T-helper 17 cell (primary cell): ENCODE measurements at places on chromosomes 1 and 21. TPM values are rescaled to one million over a fixed set of nuclear protein-coding genes. Genes with fewer than 3 reads are reported as not detected.

- peak overlapping the region; percentile 45 for H3K4me3 ChIP-seq
- H3K36me3 ChIP-seq = peaks cover 2% of the 10 kb centered on the region
- no peak for DNase-seq
Observed at GRCh38 chr21:33128538-33128937, 58.6 kb downstream of the OLIG1 start.

- DNase-seq = no peak
- peaks cover 20% of the 10 kb centered on the region for H3K4me1 ChIP-seq
- peak overlapping the region; percentile 21 for H3K4me3 ChIP-seq
- peaks cover 4% of the 10 kb centered on the region for H3K36me3 ChIP-seq
Observed at GRCh38 chr1:40981691-40982448, 2.4 kb downstream of the CTPS1 start.

- DNase-seq = no peak
- no peak overlapping the region for H3K27ac ChIP-seq
- H3K27me3 ChIP-seq = no peaks in the 10 kb centered on the region
- peaks cover 22% of the 10 kb centered on the region for H3K4me1 ChIP-seq
Observed at GRCh38 chr1:91594383-91595055, 93.9 kb downstream of the CDC7 start.

GRCh38 chr1:117803318-117803717, 126.1 kb downstream of the GDAP2 start:
- DNase-seq = no peak
- H3K36me3 ChIP-seq = no peaks in the 10 kb centered on the region
- peaks cover 39% of the 10 kb centered on the region for H3K27me3 ChIP-seq
- H3K27ac ChIP-seq = no peak overlapping the region
- no peaks in the 10 kb centered on the region for H3K4me1 ChIP-seq

GRCh38 chr21:15560383-15561056, 169.3 kb upstream of the USP25 start:
- H3K27me3 ChIP-seq = peaks cover 37% of the 10 kb centered on the region
- H3K27ac ChIP-seq = no peak overlapping the region
- peaks cover 2% of the 10 kb centered on the region for H3K36me3 ChIP-seq
- DNase-seq = no peak
- no peaks in the 10 kb centered on the region for H3K4me1 ChIP-seq
- H3K4me3 ChIP-seq = no peak overlapping the region

GRCh38 chr1:205455581-205456382, at the start of gene BLACAT1:
Gene BLACAT1, minus strand, starts transcription at chr1:205456045.
- H3K4me3 ChIP-seq = peak within 1 kb of the TSS; percentile 87
- peak within 1 kb of the TSS; percentile 57 for H3K27ac ChIP-seq
- DNase-seq = no peak
- peaks cover 17% of the 10 kb centered on the region for H3K4me1 ChIP-seq

DNA sequence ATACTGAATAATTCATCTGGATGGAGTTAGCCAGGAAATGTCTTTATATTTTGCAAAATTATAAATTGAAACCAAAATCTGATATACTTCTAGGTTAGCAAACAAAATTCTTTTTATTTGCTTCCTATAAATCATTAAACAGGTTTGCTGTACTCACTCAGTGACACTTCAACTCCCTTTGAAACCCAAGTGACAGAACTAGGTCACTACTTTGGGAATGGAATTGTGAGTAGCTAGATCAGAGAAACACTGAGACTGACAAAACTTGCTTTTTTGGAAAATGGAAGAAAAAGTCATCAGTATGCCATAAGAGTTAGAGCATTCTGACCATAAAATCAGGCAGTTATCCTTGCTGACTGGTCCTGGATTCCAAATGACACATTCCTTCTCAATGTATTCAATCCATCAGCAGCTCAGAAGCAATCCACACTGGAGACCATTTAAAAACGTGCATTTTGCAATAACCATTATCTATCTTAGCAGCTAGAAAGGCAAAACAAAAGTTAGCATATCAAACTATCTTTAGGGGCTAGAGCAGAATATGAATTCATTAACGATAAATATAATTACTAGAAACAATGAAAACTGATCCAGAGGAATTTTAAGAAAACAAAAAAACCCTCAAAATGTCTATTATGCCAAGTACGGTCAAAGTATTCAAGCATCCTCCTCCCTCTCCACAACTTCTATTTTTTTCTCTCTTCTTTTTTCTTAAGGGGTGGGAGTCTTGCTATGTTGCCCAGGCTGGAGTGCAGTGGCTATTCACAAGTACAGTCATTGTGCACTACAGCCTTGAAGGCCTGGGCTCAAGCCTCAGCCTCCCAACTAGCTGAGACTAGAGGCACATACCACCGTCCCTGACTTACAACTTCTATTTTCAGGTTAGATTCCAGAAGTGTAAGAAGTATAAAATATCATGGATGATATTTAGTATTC, 60.1 kb downstream of the HNRNPR start:
- H3K27ac ChIP-seq = no peak overlapping the region
- no peaks in the 10 kb centered on the region for H3K27me3 ChIP-seq
- H3K36me3 ChIP-seq = peaks cover 7% of the 10 kb centered on the region
- no peak overlapping the region for H3K4me3 ChIP-seq
- DNase-seq = no peak

GRCh38 chr1:161033751-161034150, 5.0 kb downstream of the TSTD1 start:
- peaks cover 3% of the 10 kb centered on the region for H3K36me3 ChIP-seq
- H3K4me1 ChIP-seq = peaks cover 19% of the 10 kb centered on the region
- no peak for DNase-seq
- H3K27me3 ChIP-seq = no peaks in the 10 kb centered on the region
- H3K4me3 ChIP-seq = no peak overlapping the region

DNA sequence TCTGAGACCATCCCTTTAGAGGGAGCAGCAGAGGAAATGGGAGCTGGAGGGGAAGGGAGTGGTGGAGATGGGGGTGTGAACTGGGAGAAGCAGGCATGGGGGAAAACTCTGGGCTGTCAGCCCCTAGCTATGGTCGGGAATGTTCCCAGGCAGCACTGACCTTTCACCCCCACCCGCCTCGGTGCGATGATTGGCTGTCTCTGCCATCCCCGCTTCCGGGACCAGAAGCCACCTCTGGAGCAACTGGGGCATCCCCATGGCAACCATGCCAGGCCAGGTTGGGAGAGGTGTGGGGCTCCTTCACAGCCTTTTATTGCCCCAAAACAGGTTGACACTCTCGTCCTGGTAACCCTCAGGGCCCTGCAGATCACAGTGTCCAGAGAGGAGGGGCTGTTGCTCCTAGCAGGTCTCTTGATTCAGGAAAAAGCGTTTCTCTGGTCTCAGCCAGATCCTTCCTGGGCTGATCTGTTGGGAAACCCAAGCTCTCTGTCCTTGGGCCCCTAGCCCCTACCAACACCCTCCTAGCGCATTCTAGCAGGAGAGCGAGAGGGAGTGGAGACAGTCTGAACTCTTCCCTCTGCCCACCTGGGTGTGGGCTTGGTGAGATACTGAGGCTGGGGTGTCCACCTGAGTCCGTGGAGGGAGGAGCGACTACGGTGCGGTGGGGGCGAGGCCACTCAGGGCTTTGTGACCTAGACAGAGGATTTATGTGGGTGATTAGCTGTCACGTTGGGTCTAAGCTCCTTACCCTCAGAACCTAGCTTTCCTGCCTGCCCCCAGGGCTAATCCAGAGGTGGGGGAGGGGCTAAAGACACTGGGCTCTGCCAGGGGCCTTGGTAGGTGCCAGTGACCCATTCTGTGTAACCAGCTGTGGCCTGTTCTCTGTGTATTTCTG, 12.2 kb upstream of the SLC6A9 start:
- H3K4me1 ChIP-seq = peaks cover 5% of the 10 kb centered on the region
- no peak overlapping the region for H3K4me3 ChIP-seq
- DNase-seq = no peak
- H3K27me3 ChIP-seq = peaks cover 32% of the 10 kb centered on the region
- H3K27ac ChIP-seq = no peak overlapping the region

GRCh38 chr1:73781251-73781650, 416.7 kb downstream of the LRRIQ3 start:
- H3K4me3 ChIP-seq = no peak overlapping the region
- DNase-seq = no peak
- no peaks in the 10 kb centered on the region for H3K27me3 ChIP-seq
- no peaks in the 10 kb centered on the region for H3K36me3 ChIP-seq
- H3K4me1 ChIP-seq = no peaks in the 10 kb centered on the region
- no peak overlapping the region for H3K27ac ChIP-seq

- no peaks in the 10 kb centered on the region for H3K36me3 ChIP-seq
- H3K27me3 ChIP-seq = no peaks in the 10 kb centered on the region
- no peak overlapping the region for H3K4me3 ChIP-seq
- H3K4me1 ChIP-seq = no peaks in the 10 kb centered on the region
Observed at GRCh38 chr1:177010211-177010825, 154.2 kb downstream of the ASTN1 start.

GRCh38 chr21:27112186-27112585, 145.3 kb upstream of the ADAMTS5 start:
- no peaks in the 10 kb centered on the region for H3K27me3 ChIP-seq
- no peaks in the 10 kb centered on the region for H3K4me1 ChIP-seq
- no peak for DNase-seq
- no peak overlapping the region for H3K27ac ChIP-seq
- H3K36me3 ChIP-seq = no peaks in the 10 kb centered on the region

GRCh38 chr1:222555992-222556615, 8.2 kb upstream of the HHIPL2 start:
- no peak overlapping the region for H3K27ac ChIP-seq
- H3K4me3 ChIP-seq = no peak overlapping the region
- DNase-seq = no peak
- no peaks in the 10 kb centered on the region for H3K27me3 ChIP-seq
- no peaks in the 10 kb centered on the region for H3K4me1 ChIP-seq

DNA sequence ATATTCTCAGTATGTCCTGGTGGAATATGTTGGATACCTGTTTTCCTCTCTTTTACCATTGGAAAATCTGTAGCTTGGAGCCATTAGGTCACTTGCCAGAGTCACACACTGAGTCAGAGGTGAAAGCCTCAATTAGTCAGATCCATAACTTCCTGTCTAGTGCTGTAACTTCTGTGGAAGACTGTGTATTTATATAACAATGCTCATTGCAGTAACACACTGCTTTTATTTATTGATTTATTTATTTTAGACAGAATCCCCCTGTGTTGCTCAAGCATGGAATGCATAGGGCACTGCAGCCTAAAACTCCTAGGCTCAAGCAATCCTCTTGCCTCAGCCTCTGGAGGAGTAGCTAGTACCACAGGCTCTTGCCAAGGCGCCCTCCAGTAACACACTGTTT, 1.3 kb upstream of the DOCK7 start:
- peaks cover 6% of the 10 kb centered on the region for H3K36me3 ChIP-seq
- H3K27ac ChIP-seq = peak overlapping the region; percentile 9
- no peak overlapping the region for H3K4me3 ChIP-seq
- no peak for DNase-seq
- peaks cover 17% of the 10 kb centered on the region for H3K4me1 ChIP-seq

DNA sequence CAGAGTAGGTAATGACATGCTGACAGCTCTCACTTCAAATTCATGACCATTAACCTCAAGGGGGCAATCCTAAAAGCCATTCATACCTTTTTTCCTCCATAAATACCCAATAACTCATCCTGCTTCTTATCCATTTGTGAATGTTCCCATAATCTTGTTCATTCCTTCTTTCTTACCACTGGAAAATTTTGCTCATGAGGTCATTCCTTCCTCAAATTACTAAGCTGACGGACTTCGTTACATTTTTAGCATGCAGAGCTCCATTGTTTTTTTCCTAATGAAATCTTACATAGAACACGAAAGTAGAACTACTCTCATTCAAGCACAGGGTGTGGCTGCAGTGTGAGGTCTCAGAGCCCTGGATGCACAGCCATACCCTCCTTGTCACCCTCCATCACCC, 276.5 kb upstream of the DPYD start:
- H3K4me3 ChIP-seq = no peak overlapping the region
- H3K27me3 ChIP-seq = peaks cover 10% of the 10 kb centered on the region
- H3K27ac ChIP-seq = no peak overlapping the region
- no peaks in the 10 kb centered on the region for H3K4me1 ChIP-seq
- DNase-seq = no peak
- H3K36me3 ChIP-seq = no peaks in the 10 kb centered on the region

GRCh38 chr1:64946916-64947315, 19.4 kb downstream of the JAK1 start:
- H3K4me1 ChIP-seq = peaks cover 50% of the 10 kb centered on the region
- DNase-seq = no peak
- no peaks in the 10 kb centered on the region for H3K27me3 ChIP-seq

DNA sequence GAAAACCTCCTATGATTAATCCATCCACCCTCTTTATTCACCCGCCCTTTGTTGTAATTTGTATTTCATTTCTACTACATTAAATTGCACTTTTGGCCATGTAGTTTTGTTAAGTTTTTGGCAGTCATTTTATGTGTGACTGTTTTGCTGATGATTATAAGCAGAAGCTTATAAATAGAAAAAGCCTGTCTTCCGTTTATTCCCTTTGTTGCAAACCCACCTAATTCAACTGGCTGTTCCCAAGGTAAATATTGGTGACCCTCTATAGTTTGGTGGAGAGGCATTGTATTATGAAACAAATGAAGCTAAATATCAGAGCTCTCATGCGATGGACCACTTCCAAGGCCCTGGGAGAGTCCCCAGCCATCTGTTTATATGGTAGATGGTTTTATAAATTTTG, 36.7 kb upstream of the IGSF3 start:
- peaks cover 7% of the 10 kb centered on the region for H3K36me3 ChIP-seq
- peaks cover 18% of the 10 kb centered on the region for H3K27me3 ChIP-seq
- no peak overlapping the region for H3K27ac ChIP-seq
- DNase-seq = no peak

DNA sequence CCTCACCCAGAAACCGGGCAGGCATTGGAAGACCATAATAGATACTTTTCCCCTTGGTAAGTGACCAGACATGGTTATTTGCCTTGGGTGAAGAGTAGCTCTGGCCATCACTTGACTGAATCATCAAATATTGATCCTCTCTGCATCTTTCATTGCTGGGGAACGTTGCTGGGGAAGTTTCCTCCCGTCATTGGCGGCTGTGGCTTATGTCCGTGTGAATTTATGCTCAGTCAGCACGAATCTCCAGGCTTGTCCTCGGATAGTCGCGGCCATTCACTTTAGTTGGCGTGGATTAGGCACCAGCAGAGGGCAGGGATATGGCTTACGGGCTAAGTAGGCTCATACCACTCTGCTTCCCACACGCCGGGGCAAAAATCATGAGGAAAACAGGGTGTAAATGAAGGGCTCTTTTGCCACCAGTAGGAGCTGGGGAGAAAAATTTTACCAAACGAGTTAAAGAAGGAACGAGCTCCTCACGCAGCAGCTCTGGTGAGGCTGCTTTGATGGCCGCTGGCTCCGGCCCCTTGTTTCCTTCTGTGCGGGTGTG, 473.4 kb downstream of the CAMTA1 start:
- peaks cover 3% of the 10 kb centered on the region for H3K36me3 ChIP-seq
- H3K4me1 ChIP-seq = peaks cover 2% of the 10 kb centered on the region
- no peak overlapping the region for H3K27ac ChIP-seq

The ADGRB2 gene
- total RNA-seq = 1.0 TPM

The CRP gene
- total RNA-seq = not detected

The HCRTR1 gene
- total RNA-seq = not detected

The ZNF695 gene
- total RNA-seq = not detected

The SPRR4 gene
- total RNA-seq = not detected

The VANGL1 gene
- total RNA-seq = 3.7 TPM

The URB2 gene
- 10.7 TPM for total RNA-seq

The CASZ1 gene
- total RNA-seq = 20.8 TPM

The HEYL gene
- total RNA-seq = 0.10 TPM

The IKBKE gene
- 72.5 TPM for total RNA-seq

The KCNA10 gene
- not detected for total RNA-seq

The CELA3B gene
- not detected for total RNA-seq

The NUDT4B gene
- not detected for total RNA-seq
